ENCODE measurements at places on chromosomes 1 and 21. TPM values are rescaled to one million over a fixed set of nuclear protein-coding genes. Genes with fewer than 3 reads are reported as not detected.

Gene CLK2
- 23.7 TPM for total RNA-seq

Gene NUAK2
- total RNA-seq: 0.64 TPM

Gene CDA
- not detected for total RNA-seq

Gene OR2L13
- total RNA-seq: not detected

Gene MTOR
- total RNA-seq: 36.4 TPM

Gene LRRC8B
- total RNA-seq: 6.0 TPM

Gene OR2M3
- total RNA-seq: not detected

Gene VSIG8
- total RNA-seq: not detected

Gene TGFB2
- total RNA-seq: 7.7 TPM

Gene LIPI
- not detected for total RNA-seq

Gene OR2L5
- not detected for total RNA-seq

Gene CD53
- not detected for total RNA-seq

Gene OR2T33
- not detected for total RNA-seq

Gene OR2G6
- not detected for total RNA-seq

Gene GRIK1
- total RNA-seq: not detected

Gene AIRE
- not detected for total RNA-seq

Data from LHCN-M2 (cell line).